ENCODE measurements at places on chromosomes 6 and 20. TPM values are rescaled to one million over a fixed set of nuclear protein-coding genes. Genes with fewer than 3 reads are reported as not detected.

The GSTA1 gene
- total RNA-seq = not detected

The TAF11 gene
- total RNA-seq = 19.4 TPM

The ESR1 gene
- 103 TPM for total RNA-seq

GRCh38 chr6:36576578-36576977 lies 17.6 kb upstream of the SRSF3 start:
- DNase-seq = no peak
- H3K36me3 ChIP-seq = no peaks in the 10 kb centered on the region
- H3K4me1 ChIP-seq = no peaks in the 10 kb centered on the region
- no peak overlapping the region for H3K27ac ChIP-seq
- no peak overlapping the region for H3K4me3 ChIP-seq
- no peaks in the 10 kb centered on the region for H3K27me3 ChIP-seq

- no peaks in the 10 kb centered on the region for H3K27me3 ChIP-seq
- no peak overlapping the region for H3K4me3 ChIP-seq
- no peaks in the 10 kb centered on the region for H3K36me3 ChIP-seq
- no peaks in the 10 kb centered on the region for H3K4me1 ChIP-seq
These were observed 31.2 kb upstream of the PDE7B start for GRCh38 chr6:135820340-135820739.

All from uterus (tissue), 4 donors.